Esophagus muscularis mucosa (tissue), 4 donors: ENCODE measurements at places on chromosomes 3 and 15. TPM values are rescaled to one million over a fixed set of nuclear protein-coding genes. Genes with fewer than 3 reads are reported as not detected.
A peak's percentile ranks its signal among the peaks of the same experiment; 100 is the strongest.

RAD51 gene
- 0.92 TPM for total RNA-seq

PPM1L gene
- 88.1 TPM for total RNA-seq

VEPH1 gene
- 1.2 TPM for total RNA-seq

SLC15A2 gene
- 2.1 TPM for total RNA-seq

OR5K4 gene
- not detected for total RNA-seq

PLSCR2 gene
- total RNA-seq = 0.69 TPM

HES1 gene
- 32.3 TPM for total RNA-seq

TNIK gene
- total RNA-seq = 39.0 TPM

IQCF5 gene
- not detected for total RNA-seq

CILP gene
- total RNA-seq = 166 TPM

ADAMTSL3 gene
- total RNA-seq = 16.6 TPM

COX5A gene
- 86.2 TPM for total RNA-seq

TMEM108 gene
- total RNA-seq = 11.6 TPM

HDGFL3 gene
- 38.1 TPM for total RNA-seq

DNA sequence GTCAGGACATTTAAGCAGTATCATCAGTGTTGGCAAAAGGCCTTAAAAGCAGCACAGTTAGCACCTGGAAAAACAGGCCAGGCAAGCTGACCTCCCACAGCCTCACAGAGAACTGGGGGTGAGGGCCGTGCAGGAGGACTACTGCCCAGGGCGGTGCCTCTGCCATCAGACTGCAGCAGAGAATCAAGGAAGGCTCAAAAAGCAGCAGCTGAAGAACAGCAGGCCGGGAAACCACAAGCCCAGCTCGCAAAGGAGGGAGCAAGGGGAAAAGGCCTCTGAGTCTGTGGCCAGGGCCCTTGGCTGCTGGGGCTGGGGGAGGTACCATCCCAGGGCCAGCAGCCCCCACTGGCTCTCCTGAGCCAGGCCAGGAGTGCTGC is 84.2 kb downstream of the SEC22A start:
- no peak for DNase-seq

GRCh38 chr15:58457466-58457965 is 25.7 kb downstream of the LIPC start:
- no peak for DNase-seq

DNA sequence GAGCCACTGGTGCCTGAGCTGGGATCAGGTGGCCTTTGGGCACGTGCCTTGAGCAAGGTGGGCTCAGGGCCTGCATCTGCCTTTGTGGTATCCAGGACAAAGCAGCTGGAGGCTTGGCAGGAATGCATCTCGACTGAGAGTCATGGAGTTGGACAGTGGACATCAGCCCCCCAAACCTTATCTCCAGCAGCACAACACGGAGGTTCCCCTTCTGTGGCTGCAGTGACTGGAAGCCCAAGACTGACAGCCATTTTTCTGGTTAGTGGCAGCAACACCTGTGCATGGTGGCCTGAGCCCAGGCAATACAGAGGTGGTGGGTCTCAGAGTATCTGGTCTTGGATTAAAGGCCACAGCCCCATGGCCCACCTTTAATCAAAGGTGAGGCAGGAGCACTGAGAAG is 27.8 kb upstream of the TSEN2 start:
- no peak for DNase-seq

GRCh38 chr15:31332681-31333071 is 6.0 kb downstream of the KLF13 start:
- DNase-seq = no peak

DNA sequence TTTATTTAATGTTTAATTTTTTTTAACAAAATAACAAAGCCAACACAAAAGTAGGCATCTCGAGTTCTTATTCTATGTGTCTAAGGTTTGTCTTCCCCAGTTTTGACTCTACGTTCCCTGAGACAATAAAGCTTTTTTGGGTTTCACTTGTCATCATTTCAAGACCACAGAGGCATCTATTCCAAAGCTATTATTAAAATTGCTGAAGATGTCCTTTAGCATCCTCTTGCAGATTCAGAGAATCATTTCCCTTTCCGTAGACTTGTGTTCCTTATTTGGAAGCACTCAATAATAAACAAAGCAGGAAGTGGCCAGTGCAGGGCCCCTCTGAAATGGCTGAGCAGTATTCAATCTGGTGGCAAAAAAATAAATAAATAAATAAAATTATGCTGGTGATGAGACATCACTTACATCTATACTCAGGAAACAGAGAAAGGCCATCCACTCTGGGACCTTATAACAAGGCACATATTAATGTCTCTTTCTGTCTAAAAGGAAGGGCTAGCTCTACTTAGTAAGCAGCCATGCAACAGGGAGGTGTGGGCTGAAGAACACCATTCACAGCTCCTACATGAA is 362.3 kb downstream of the WDR72 start:
- no peak for DNase-seq

- no peak for DNase-seq
Measured at GRCh38 chr3:51353691-51354090, 31.4 kb upstream of the MANF start.

GRCh38 chr3:113885050-113885449 is 46.5 kb downstream of the GRAMD1C start:
- no peak for DNase-seq

GRCh38 chr15:31098953-31099740 is 2.4 kb downstream of the TRPM1 start:
- peak; percentile 89 for DNase-seq

DNA sequence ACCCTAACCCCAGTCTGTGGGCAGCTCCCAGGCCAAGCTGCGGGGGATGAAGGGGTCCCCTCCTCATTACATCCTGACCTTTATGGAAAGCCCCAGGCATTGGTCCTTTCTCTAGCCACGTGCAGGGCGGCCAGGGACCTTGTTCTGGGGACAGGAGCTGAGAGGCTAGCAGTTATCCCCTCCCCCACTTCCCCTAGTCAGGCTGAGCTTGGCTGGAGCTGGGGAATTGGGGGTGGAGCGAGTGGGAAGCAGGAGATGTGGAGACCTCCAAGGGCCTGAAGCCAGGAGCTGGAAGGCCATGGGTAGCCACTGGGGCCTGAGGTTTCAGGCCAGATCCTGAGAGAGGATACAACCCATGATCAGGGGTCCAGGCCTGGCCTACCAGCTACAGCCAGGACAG is 45.8 kb downstream of the DNAH1 start:
- no peak for DNase-seq

DNA sequence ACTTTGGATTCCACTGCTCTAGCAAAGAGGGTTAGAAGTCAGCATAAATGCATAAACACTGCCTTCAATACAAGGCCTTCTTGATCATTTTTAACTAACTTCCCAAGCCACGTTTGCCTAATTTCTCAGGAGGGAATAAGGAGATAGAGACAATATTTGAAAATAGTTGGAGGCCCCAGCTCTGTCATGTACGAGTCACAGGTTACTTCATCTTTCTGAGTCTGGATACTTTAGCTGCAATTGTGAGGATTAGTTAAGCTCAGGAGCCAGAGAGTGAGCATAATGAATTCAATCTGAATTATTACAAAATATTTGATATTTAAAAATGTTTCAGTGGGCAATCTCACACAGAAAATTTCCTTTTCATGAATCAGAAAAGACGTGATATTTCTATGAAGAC is 298.9 kb downstream of the SHOX2 start:
- no peak for DNase-seq

DNA sequence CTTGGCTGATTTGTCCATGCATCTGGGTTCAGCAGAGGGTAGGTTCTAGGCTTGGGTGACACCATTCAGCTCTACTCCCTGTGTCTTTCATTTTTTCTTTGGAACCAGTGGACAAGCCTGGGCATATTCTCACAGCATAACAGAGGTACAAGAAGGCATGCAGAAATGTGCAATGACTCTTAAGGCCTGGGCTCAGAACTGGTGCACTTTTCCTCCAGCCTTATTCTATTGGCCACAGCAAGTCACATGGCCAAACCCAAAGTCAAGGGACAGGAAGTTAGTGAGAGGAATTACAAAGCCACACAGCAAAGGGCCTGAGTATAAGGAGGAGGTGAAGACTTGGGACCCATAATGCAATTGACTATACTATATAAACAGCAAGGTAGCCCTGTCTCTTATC is 200.9 kb upstream of the CTDSPL start:
- no peak for DNase-seq

GRCh38 chr3:42684632-42685362 is 540 bp upstream of the KLHL40 start:
- DNase-seq = no peak

DNA sequence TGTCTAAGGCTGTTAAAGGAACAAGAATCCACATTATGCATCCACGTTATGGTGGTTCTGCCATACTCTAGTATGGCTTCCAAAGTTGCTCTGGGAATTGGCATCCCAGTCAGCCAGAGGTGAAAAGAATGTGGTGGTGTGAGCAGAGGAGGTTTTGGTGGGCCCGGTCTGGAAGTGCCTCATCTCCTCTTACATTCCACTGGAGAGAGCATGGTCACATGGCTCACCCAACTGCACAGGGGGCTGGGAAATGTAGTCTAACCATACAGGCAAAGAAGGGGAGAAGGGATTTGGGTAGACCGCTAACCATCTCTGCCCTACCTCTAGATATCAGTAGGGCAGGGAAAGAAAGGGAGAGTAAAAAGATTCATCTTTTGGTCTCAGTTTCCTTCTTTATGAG is 3.2 kb upstream of the HEG1 start:
- DNase-seq = no peak

GRCh38 chr3:54871867-54872266 is 56.0 kb downstream of the LRTM1 start:
- DNase-seq = no peak

DNA sequence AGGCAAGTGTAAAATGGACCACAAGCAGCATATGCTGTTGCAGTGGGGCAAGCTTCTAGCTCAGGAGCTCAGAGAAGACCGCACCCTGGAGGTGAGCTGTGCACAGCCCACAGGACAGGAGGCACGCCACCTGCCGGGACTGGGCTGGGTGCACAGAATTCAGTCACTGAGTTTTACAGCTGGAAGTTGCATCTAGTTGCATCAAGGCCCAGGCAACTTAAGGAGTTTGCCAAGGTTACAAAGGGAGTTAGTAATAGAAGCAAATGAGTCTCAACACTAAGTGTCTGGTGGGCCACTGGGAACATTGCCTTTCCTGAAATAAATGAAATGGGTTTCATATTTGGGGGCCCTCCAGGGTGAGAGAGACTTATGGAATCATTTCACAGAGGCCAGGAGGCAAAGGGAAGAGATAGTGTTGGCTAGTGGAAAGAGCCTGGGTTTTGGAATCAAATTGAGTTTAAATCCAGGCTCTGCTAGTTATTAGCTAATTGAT is 36.0 kb upstream of the TIMP4 start:
- DNase-seq = peak; percentile 82

- DNase-seq = no peak
Measured at GRCh38 chr3:82520846-82521245, 759.4 kb upstream of the GBE1 start.

- DNase-seq = no peak
Measured at GRCh38 chr3:13461169-13462124, 18.7 kb upstream of the HDAC11 start.

- DNase-seq = no peak
Measured at GRCh38 chr3:8589880-8590556, 54.6 kb downstream of the SSUH2 start.

DNA sequence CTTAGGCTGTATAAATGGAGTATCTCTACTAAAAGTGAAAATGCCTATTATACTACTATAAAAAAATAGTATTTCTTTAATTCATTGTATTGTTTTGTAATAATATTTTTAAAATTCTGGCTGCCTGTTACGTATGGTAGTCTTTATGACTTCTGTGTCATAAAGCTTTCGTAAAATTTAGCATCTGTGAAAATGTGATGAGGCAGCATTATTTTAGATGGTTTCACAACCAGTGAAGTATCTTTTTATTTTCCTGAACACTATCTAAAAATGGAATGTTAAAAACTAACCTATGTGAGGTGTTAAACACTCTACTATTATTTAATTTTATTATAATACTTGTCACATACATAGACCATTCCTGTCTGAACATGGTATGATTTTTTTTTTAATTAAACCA is 46.2 kb downstream of the LRCH3 start:
- no peak for DNase-seq

- DNase-seq = no peak
Measured at GRCh38 chr15:75662823-75663519, 15.3 kb downstream of the SNX33 start.

- DNase-seq = peak; percentile 90
Measured at GRCh38 chr15:96334017-96334704, 3.7 kb downstream of the NR2F2 start.

GRCh38 chr15:41790756-41791546 is 16.7 kb downstream of the MAPKBP1 start:
- no peak for DNase-seq

DNA sequence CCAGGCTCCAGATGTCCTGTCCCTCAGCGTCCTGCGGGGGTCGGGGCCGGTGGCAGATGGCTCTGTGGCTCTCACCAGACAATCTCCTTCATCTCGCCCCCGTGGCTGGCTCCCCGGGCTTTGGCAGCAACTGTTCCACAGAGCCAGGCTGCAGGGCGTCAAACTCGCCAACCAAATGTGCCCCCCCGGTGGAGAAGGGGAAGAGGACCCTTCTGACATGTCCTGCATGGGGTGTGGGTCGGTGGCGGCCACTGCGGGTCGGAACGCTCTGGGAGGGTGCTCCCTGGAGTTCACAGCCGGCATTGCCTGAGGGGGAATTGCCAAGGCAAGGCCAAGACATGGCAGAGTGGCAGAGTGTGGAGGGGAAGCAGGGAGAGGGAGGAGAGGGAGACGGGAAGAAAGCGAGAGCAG is 36.0 kb downstream of the BDH1 start:
- DNase-seq = no peak

DNA sequence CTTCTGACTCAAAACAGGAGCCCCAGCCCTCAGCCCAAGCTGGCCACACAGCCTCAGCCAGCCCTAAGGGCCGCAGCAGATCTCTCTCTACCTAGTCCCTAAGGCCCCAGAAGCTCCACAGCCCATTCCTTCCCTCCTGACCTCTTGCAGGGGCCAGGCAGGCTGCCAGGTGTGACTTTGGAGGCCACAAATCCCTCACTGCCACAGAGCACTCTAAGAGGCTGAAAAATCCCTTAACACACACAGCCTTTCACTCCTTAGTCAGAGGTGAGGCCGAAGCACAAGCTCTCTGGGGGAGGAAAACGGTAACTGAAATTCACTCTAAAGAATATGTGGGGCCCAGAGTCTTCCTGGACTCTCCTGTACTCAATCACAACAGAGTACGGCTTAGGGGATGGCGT is 23.3 kb downstream of the LRRC2 start:
- peak; percentile 79 for DNase-seq

DNA sequence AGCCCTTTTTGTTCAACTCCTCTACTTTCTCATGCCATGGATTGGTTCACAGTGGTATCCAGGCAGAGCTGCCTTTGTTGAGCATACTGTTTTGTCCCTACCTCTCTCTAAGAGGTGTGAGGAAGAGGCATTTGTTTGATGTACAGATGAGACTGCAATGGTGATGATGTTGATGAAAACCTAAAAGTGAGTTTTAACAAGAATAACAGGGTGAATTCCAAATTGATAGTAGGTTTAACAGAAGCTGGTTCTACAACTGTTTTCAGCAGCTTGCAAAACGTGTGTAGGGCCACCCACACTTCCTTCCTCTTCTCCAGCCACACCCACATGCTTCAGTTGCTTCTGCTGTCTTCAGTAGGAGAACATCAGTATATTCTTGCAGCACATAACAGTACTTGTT is 10.2 kb downstream of the SNRK start:
- no peak for DNase-seq
